ENCODE measurements at places on chromosomes 5 and 9. TPM values are rescaled to one million over a fixed set of nuclear protein-coding genes. Genes with fewer than 3 reads are reported as not detected.

Gene GRIA1
- total RNA-seq: 0.16 TPM

Gene PCDHB5
- total RNA-seq: 3.3 TPM

Gene LCN10
- total RNA-seq: not detected

Gene SLC34A1
- not detected for total RNA-seq

Gene TLR4
- total RNA-seq: 2.2 TPM

Gene SAXO1
- 0.09 TPM for total RNA-seq

Gene PCDHAC1
- total RNA-seq: under 0.01 TPM

Gene GPR150
- total RNA-seq: 0.32 TPM

Gene PCDHA12
- total RNA-seq: under 0.01 TPM

Gene DNM1
- total RNA-seq: 63.7 TPM

Gene CD14
- 0.32 TPM for total RNA-seq

Gene TAF11L14
- total RNA-seq: not detected

Gene RNF183
- total RNA-seq: not detected

Gene CA9
- 0.86 TPM for total RNA-seq

Gene PCDHGB1
- total RNA-seq: 1.5 TPM

Gene ANKRD31
- 0.09 TPM for total RNA-seq

Gene AK8
- total RNA-seq: 0.47 TPM

Gene ATOSB
- 19.5 TPM for total RNA-seq

Gene CD274
- 1.6 TPM for total RNA-seq

Gene LOX
- 20.0 TPM for total RNA-seq

Gene CFAP90
- total RNA-seq: not detected

Gene ORM2
- total RNA-seq: not detected

Gene ATP10B
- total RNA-seq: not detected

Gene C5orf58
- total RNA-seq: not detected

Gene SEMA6A
- total RNA-seq: 0.16 TPM

Gene PELO
- 27.6 TPM for total RNA-seq

Gene RIMOC1
- 6.7 TPM for total RNA-seq

Gene PCDHGB4
- 26.7 TPM for total RNA-seq

Gene POLR1E
- total RNA-seq: 29.0 TPM

Gene SCAMP1
- 44.6 TPM for total RNA-seq

Gene INSL6
- not detected for total RNA-seq

Gene HK3
- not detected for total RNA-seq

Gene ANKRD34B
- total RNA-seq: not detected

Gene PGGT1B
- 15.6 TPM for total RNA-seq

Gene DAB2
- 79.3 TPM for total RNA-seq

Gene ARAP3
- total RNA-seq: 2.8 TPM

Gene SPATA31D4
- not detected for total RNA-seq

Gene SPEF2
- 1.2 TPM for total RNA-seq

Gene PAEP
- total RNA-seq: not detected

Gene IL13
- total RNA-seq: not detected

Gene TMEM141
- 44.7 TPM for total RNA-seq

Gene FYB1
- 0.16 TPM for total RNA-seq

Gene CDHR2
- total RNA-seq: 0.32 TPM

Gene ZNF367
- 0.09 TPM for total RNA-seq

Gene CYSRT1
- 0.17 TPM for total RNA-seq

Gene SLC6A19
- total RNA-seq: not detected

Gene TNFSF15
- total RNA-seq: 0.09 TPM

Gene IL5
- total RNA-seq: not detected

Gene SPINK7
- not detected for total RNA-seq

Gene IL4
- total RNA-seq: not detected

Gene PCDHGA6
- 3.9 TPM for total RNA-seq
